ENCODE measurements at places on chromosomes 2 and 18. TPM values are rescaled to one million over a fixed set of nuclear protein-coding genes. Genes with fewer than 3 reads are reported as not detected.

- ATAC-seq = no peak
Measured at GRCh38 chr2:88615822-88616221, 11.4 kb downstream of the EIF2AK3 start.

The PRKAG3 gene
- total RNA-seq = not detected

GRCh38 chr2:239873656-239874635, 151.2 kb downstream of the NDUFA10 start:
- ATAC-seq = no peak

The SCN3A gene
- total RNA-seq = not detected

DNA sequence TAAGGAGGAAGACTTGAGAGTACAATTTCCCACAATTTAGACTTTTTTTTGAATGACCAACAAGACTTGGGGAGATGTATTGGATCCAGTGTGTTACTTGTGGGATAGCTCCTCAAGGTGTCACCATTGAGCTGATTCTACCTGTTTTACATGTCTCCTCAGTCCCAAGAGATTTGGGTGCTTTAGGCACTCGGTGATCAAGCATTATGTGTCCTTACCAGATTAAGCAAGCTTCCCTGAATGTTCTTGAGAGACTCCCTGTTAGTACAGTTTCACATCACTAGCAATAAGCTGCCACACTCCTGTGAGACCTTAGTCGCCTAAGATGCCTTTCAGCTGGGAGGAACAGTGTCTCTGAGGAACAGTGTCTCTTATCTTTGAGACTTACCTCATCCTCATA, 384.3 kb upstream of the SYT4 start:
- ATAC-seq = no peak

The C2orf72 gene
- 3.3 TPM for total RNA-seq

DNA sequence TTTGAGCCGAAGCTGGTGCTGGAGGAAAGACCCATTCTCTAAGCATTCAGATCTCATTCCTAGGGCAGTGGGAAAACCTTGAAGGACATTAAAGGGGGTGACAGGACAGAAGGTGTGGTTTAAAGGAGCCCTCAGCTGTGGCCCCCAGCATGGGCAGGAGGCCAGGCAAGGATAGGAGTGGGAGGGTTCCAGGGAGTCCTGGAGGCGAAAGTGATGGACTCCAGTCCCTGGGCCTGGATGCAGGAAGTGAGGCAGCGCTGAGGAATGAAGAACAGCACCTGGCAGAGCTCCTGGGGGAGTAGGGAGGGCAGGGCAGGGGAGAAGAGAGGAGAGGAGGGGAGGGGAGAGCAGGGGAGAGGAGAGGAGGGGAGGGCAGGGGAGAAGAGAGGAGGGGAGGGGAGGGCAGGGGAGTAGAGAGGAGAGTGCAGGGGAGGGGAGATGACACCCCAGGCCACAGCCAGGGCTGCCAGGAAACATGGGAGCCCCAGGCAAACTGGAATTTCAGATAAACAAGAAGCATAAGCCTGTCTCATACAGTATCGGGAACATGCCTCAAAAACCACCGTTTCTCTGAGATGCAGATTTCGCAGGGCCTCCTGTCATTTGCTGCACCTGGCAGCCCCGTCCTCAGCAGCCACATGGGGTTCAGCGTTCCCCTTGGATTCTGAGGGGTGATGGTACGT, 5.7 kb downstream of the RAMP1 start:
- ATAC-seq = no peak

Data from activated T-helper 17 cell treated with anti-CD3 and anti-CD28 coated beads, Interleukin-2, amount 50 U/mL, for 72 hours (primary cell).